ENCODE measurements at places on chromosomes 16 and 17.

DNA sequence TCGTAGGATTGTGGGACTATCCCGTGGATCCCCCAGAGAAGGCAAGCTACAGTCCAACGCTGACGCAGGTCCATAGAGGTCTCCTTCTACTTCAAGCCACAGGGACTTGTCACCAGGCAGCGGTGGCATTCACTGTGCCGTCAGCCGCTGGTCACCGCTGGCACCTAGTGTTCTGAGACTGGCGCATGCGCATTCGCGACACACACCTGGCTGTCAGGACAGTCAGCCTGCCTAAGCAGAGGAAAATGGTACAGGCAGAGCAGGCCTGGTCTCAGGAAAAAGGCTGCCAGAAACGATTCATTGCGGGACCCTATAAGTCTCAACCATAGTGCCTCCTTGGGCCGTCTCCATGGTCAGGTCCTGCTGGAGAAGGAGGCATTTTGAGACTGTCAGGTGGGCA, 138.0 kb upstream of the WSB1 start:
- no peak for DNase-seq

DNA sequence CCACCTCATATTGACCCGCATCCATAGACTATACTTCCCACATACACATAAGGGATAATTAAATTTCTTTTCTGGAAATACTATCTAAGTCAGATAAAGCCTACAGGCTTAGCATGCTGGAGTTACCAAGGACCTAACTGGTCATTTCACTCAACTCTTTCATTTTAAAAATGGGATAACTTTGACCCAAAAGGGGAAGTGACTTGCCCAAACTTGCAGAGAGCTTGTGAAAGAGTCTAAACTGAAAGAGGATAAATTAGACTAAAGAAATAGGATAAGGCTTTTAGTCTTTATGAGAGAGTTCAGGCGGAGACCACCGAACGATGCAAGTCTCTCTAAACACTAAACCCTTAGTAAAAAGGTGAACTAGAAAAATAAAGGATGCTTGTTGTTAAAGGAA, 3.9 kb upstream of the KRT33A start:
- no peak for DNase-seq

DNA sequence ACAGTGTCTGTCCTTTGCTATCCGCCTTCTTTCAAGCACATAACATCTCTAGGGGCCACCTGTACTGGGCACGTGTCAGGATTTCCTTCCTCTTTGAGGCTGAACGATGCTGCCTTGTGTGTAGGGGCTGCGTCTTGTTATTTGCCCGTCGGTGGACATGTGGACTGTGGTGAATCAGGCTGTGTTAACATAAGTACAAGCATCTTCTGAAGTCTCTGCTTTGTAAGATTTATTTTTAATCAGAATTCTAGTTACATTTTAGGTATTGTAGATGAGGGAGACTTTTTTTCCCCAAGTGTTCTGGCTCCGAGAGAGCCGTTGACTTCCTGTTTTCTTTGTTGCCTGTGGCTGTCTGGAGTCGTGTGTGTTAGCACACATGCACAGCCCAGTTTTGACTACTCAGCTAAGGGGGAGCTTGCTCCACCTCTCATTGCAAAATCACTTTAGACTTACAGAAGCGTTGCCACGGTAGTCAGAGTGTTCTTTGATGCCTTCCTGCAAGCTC, 26.1 kb downstream of the SPG7 start:
- DNase-seq: no peak

- DNase-seq: no peak
Observed at GRCh38 chr16:11629071-11630030, 38.9 kb upstream of the SNN start.

DNA sequence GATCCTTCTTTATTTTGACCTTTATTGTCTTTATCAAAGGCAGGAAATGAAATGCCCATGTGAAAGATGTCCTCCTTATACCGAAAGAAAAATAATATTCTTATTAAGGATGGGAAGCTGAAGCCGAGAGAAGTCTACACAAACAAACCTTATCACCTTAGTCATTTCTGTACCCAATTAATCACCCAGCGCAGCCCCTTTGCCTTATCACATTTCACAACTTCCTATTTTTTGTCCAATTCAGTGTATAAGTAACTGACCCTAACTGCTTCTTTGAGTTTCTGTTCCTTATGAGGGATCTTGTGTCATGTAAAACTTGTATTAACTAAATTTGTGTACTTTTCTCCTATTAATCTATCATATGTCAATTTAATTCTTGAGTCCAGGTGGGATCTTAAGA, 16.4 kb upstream of the CCL23 start:
- no peak for DNase-seq

DNA sequence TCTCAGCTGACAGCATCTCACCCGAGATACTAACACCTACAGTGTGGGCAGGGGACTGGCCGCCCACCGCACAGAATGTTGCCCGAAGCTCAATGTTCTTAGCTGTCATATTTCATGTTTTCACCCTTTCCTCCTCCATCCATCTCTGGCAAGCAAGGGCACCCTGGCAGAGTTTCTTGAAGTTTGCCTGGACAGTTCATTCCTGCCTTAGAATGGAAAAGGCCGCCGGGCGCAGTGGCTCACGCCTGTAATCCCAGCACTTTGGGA, 37.6 kb upstream of the TEX2 start:
- no peak for DNase-seq

DNA sequence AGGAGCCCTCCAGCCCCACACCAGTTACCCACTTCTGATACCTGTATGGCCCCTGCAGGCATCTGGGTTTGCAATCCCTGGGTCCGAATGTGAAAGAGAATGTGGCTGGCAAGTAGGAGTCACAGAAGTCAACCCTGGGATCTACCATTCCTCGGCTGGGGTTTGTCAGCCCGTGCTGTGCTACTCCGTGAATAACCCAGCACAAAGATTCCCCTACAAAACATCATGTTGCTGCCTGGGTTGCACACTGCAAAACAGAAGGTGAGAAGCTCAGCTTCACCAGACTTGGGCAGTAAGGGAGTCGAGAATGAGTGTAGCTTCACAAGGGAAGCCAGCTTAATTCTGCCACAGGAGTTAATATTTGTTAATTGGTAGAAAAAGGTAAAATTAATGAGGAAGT, 137.1 kb downstream of the ZFHX3 start:
- DNase-seq: no peak

DNA sequence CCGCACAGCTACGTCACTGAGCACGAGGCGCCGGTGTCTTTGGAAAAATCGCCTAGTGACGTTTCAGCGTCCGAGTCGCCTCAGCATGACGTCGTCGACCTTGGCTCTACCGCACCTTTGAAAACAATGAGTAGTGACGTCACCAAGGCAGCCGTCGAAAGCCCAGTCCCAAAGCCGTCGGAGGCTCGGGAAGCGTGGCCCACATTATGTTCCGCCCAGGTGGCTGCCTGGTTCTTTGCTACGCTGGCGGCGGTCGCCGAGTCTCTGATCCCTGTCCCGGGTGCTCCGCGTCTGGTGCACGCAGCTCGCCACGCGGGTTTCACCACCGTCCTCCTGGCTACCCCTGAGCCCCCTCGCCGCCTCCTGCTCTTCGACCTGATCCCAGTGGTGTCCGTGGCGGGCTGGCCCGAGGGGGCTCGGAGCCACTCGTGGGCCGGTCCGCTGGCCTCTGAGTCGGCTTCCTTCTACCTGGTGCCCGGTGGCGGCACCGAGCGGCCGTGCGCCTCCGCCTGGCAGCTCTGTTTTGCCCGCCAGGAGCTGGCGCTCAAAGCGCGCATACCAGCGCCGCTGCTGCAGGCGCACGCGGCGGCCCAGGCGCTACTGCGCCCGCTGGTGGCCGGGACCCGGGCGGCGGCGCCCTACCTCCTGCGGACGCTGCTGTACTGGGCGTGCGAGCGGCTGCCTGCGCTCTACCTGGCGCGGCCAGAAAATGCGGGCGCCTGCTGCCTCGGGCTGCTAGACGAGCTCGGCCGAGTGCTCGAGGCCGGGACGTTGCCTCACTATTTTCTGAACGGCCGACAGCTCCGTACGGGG, 1.5 kb downstream of the TMEM102 start:
- peak; percentile 68 for DNase-seq

- DNase-seq: no peak
Observed at GRCh38 chr16:57814896-57815295, 12.6 kb upstream of the KIFC3 start.

GRCh38 chr17:78474614-78475146, 96.2 kb downstream of the PGS1 start:
- DNase-seq: no peak

- no peak for DNase-seq
Observed at GRCh38 chr16:29809850-29810698, 1.9 kb upstream of the PRRT2 start.

GRCh38 chr17:78142119-78142861, 3.9 kb upstream of the C17orf99 start:
- no peak for DNase-seq

DNA sequence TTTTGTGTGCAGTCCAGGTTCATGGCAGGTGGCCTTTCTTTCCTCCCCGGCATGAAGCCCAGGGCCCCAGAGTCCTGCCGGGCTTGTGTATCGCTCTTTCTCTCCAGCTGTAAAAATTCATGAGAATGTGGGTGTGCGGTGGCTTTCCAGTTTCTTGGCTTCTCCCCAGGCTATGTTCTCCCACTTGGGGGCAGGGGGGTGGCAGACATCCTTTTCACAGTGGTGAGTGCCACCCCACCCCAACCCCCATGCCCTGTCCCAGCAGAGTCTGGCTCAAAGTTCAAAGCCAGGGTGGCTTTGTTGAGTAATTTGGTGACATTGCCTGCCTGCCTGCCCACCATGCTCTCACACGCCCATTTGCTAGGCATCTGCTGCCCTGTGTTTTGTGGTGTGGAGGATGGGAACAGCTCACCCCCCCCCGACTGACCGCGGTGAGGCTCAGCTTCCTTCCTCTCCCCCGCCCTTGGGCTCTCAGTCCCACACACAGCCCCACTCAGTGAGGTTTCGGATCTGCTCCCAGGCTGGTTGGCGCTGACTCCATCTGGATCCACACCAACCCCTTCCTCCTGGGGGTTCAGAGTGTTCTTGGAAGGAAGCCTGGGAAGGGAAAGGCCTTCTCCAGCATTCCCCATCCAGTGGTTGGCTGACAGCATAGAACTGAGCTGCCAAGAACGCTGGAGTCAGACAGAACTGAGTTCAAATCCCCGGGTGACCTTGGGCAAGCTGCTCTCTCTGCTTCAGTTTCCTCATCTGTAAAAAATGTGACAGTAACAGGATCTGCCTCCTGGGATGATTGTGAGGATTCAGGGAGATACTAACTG, 36.0 kb downstream of the CHD9 start:
- no peak for DNase-seq

GRCh38 chr17:6815775-6816174, 15.8 kb downstream of the TEKT1 start:
- DNase-seq: no peak

DNA sequence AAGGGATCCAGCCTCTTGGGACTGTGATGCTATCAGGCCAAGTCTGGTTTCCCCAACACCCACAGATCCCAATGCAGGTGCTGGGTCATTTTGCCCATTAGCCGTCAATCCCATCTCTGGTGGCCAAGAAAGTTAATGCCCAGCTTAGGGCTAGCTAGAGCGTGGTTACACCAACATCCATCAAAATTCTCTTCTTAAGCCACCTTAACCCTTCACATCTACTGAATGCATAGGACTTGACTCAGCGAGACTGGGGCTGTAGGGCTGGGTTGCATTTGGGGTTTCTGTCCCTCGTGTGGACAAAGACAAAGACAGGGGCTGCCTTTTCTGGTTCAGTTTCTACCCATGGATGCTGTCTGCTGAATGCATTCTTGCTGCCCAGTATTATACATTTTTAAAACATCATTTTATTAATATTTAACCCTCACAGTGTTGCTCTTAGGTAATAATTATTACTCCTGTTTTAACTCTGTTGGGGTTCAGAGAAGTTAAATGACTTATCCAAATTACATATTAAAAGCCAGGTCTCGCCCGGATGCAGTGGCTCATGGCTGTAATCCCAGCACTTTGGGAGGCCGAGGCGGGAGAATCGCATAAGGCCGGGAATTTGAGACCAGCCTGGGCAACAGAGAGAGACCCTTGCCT, 141.1 kb upstream of the NOL11 start:
- no peak for DNase-seq

GRCh38 chr17:72995008-72995656, 97.4 kb downstream of the SLC39A11 start:
- no peak for DNase-seq

DNA sequence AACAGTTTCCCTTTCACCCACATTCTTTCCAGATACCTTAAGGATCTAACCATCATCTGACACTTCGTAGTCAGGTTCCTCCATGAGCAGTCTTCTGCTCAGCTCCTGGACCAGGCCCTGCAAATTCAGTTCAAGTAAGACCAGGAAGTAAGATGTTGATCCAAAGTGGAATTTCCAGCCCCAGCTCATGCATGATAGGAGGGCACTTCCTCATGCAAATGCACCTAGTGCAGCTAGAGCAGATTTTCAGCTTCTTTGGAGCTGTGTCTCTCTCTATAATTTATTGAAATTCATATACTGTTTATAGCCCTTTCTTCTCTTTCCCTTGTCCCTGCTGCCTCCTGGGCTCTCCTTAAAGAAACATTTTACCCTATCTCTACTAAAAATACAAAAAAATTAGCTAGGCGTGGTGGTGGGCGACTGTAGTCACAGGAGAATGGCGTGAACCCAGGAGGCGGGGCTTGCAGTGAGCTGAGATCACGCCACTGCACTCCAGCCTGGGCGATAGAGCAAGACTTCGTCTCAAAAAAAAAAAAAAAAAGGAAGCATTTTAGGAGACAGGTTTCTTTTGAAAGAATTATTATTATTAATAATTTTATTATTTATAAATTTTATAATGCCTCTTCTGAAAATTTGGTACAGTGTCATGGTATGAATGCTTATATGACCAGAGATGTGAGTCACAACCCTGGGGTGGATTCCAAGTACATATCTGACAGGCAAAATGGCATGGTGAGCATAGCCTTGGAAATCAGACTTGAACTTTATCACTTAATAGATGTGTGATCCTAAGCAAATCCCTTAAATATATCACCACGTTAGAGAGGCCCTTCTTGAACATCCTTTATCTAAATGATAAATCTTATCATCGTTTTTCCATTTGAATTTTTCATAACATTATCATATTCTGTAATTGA, 94.3 kb downstream of the SSH2 start:
- no peak for DNase-seq

DNA sequence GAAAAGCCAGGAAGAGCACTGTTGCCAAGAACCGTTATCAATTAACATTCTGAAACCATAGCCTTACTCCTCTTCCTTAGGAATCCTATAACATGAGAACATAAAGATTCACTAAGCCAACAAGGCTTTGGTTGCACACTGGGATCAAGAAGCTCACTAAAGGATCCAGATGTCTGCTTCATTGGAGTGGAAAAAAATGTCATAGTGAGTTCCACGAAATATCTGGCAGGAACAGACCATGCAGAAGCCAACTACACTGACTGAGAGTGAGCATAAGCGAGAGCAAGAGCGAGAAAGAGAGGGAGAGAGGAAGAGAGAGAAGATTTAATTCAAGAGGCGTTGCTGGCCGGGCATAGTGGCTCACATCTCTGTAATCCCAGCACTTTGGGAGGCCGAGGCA, 13.4 kb upstream of the MEIOC start:
- DNase-seq: no peak

DNA sequence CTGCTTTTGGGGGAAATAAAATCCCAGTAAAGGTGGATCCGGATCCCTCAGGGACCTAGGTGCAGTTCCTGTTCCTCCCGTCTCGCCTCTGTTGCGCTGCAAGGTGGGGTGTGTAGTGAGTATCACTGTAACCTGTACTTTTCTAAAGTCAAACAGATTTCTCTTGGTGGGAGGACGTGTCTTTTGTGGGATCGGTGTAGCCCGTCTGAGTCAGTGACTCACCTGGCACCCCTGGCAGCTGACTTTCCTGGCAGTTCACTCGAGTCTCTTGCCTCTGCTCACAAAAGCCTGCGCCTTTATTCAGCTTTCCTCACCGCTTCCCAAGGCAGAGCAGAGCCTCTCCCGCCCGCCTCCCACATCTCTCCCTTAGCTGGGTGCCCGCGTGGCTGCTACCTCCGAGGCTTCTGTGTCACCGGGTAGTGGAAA, 85.7 kb downstream of the CMIP start:
- no peak for DNase-seq
